NCI-H2171 (cell line): ENCODE measurements at places on chromosomes 16 and 17.

GRCh38 chr17:17685775-17686291, 4.6 kb downstream of the RAI1 start:
- no peak for DNase-seq

- peak; percentile 75 for DNase-seq
Observed at GRCh38 chr16:85124636-85125346, 12.5 kb upstream of the CIBAR2 start.

- DNase-seq = no peak
Observed at GRCh38 chr17:21196126-21196525, 17.8 kb downstream of the TMEM11 start.

GRCh38 chr16:30923554-30924075, at the start of gene FBXL19:
TSS of gene FBXL19 (plus strand) at chr16:30923572. CDS start at chr16:30925755, 2,183 bp downstream.
- peak; percentile 57 for DNase-seq

DNA sequence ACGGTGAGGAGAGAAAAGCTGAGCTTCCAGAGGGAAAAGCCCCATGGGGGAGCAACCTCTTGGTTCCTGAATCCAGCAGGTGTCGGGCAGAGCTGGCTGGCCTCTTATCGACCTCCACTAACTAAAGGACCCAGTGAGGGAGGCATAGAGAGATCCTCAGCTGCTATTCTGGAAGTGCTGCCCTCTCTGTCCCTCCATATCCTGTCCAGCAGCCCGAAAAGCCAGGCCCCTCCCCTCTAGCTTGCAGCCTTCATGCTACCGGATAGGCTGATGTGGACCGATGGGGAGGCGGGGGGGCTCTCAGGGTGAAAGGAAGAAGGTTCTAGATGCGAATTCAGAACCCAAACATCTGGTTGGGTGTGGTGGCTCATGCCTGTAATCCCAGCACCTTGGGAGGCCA, 24.9 kb downstream of the MXRA7 start:
- DNase-seq = no peak

GRCh38 chr17:70037498-70037897, 37.5 kb upstream of the KCNJ16 start:
- DNase-seq = peak; percentile 71

- no peak for DNase-seq
Observed at GRCh38 chr17:7026471-7027115, 3.7 kb downstream of the BCL6B start.

DNA sequence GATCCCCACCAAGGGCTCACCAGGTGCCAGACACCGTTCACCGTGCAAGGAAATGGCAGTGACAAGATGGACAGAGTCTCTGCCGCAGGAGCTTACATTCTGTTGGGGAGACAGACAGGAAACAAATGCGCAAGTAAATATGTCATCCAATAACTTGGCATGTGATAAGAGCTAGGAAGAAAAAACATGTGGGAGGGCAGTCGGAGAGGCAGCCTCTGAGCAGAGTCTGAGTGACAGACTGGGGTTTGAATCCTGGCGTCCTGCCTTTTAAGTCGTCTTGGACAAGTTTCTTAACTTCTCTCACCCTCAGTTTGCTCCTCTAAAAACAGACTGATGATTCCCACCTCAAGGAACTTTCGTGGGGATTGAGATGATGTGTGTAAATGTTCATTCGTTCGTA, 7.2 kb downstream of the SGSM2 start:
- no peak for DNase-seq

- DNase-seq = no peak
Observed at GRCh38 chr17:39999067-39999466, 16.2 kb upstream of the CSF3 start.

DNA sequence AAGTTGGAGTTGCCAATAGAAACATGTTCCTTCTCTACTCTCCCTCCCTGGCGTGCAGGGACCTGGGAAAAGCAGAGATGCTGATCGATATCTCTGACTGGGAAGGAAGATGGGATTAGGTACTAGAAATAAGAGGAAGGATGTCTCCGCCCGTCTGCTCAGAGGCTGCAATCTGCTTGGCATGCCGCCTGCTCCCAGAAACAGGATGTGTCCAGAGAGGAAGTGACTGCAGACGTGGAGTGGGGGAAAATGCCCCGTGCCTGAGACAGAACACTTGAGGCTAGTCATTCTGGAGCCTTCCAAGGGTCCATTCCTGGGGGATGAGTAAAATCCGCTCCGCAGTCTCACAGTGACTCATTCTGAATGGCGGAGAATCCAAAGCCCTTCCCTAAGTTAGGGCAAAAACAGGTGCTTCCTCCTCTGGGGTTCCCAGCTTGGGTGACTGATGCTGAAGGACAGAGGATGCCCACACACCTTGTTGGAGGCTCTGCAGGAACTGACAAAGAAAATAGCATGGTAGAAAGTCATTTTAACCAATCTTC, 45.0 kb upstream of the SMURF2 start:
- no peak for DNase-seq

GRCh38 chr17:30414486-30414885, 35.8 kb downstream of the CPD start:
- no peak for DNase-seq

- DNase-seq = no peak
Observed at GRCh38 chr17:57868910-57869616, 19.2 kb upstream of the MRPS23 start.

DNA sequence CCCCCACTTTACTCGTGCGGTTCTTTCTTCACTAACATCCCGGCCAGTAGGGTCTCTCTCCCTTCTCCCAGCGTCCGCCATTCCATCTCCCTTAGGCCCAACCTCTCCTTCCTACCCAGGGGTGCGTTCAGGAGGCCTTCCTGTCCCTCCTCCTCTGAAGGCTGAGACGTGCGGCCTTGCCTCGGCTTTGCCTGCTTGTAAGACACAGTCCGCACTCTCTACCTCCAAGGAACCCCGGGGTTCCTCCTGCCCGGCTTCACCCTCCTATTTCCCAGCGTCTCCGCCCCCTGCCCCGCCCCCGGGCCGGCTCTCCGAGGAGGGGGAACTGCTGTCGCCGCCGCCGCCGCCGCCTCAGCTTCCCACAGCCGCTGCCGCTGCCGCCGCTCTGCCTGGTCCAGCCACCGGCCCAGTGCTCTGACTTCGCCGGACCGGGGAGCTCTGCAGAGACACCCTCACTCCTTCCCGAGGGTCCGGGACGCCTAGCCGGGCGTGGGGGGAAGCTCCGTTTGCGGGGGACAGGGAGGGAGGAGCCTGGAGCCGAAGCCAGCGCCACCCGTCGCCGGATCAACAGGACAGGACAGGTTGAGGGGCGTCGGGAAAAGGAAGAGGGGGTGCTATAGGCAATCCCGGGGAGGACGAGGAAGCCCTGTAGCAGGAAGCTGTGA, 1.2 kb upstream of the FGF11 start:
- no peak for DNase-seq

- DNase-seq = no peak
Observed at GRCh38 chr16:89552329-89552728, 8.2 kb upstream of the RPL13 start.

DNA sequence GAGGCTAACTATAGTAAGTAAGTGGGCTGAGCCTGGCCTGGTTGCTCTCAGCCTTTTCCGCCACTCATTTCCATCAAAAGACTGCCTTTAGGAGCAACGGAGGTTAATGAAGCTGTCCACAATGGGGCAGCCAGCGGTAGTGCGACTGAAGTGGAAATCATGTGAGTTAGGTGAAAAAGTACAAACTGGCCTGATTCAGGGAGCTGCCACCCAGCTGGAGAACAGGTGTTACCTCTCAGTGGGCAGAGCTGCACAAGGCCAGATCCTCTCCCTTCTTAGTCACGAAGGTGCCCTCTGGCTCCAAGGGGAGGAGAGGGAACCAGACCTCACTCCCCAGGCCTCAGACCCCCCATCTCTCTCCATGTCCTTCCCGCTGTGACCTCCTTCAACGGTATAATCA, 34.4 kb upstream of the CDRT4 start:
- no peak for DNase-seq

- DNase-seq = no peak
Observed at GRCh38 chr16:30604316-30604947, 5.8 kb downstream of the ZNF689 start.

- DNase-seq = peak; percentile 20
Observed at GRCh38 chr16:85712801-85713200, 24.0 kb upstream of the GINS2 start.

DNA sequence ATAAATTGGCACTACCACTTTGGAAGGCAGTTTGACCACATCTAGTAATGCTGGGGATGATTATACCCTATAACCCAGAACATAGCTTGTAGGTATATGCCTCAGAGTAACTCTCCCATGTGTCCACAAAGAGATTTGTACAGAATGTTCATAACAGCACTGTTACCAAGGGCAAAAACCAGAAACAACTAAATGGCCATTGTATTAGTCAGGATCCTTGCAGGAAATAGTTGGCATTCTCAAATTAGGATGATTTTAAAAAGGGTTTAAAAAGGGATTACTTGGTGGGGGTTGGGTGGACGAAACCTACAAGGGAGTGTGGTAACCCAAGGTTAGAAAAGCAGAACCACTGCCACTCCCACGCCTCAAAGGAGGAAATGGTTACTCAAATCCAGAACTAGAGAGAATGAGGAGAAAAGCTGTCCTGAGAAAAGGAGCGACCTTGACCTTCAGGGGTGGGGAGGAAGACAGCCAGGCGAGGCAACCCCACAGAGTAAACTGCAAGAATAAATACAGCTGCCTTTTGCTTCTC, 2.1 kb downstream of the CPPED1 start:
- DNase-seq = no peak

DNA sequence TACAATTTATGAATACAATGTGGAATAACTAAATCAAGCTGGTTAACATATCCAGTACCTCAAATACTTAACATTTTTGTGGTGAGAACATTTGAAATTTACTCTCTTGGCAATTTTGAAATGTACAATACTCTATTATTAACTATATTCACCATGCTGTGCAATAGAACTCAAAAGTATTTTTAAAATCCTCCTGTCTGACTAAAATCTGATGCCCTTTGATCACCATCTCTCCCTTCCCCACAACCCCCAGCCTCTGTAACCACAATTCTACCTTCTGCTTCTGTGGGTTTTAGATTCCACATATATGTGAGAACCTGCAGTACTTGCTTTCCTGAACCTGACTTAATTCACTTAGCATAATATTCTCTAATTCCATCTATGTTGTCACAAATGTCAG, 71.6 kb upstream of the ALOX12 start:
- DNase-seq = no peak

DNA sequence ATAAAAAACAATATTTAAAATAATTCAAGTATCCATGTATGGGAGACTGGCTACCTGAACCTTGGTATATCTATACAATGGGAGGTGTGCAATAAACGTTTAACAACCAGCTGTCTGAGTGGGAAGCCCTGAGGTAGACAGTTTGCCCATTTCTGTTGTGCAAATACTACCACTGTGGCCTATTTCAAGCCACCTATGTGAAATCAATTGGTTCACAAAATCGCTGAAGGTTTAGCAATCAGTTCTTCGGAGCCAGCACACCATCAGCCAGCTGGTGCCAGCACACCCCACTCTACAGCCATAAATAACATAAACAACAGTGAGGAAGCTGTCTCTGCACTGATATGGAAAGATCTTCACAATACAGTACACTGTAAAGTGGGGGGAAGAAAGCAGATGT, 46.7 kb upstream of the KDM8 start:
- no peak for DNase-seq

DNA sequence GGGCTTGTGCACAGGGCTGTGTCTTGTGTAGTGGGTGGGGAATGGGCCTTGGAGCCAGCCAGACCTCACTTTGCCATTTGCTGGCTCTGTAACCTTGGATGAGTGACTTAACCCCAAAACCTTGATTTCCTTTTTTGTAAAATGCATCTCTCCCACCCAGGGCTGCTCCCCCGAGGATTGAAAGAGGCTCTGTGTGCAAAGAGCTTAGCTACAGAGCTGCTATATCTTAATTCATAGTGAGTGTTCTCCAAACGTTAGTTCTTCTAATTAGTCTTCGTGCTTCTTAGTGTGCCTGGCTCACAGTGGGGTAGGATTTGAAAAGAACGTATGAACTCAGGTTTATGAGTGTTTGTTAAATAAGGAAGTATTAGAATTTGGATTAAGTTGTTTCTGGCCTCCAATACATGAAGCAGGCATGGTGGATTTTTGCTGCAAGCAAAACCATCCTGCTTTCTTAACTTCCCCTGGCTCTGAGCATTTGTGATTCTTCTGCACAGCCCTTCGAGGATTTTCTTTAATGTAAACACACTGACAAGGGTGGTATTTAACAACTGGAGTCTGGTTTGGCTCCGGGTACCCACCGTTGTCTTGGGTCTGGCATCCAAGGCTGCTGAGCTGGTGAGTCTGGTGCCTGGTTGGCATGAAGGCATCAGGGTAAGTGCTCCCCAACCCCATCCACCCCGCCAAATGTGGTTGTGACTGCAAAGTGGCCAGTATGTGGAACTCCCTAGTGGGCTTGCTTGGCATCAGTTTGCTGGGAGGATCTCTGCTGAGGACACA, 29.7 kb downstream of the KSR1 start:
- DNase-seq = no peak

DNA sequence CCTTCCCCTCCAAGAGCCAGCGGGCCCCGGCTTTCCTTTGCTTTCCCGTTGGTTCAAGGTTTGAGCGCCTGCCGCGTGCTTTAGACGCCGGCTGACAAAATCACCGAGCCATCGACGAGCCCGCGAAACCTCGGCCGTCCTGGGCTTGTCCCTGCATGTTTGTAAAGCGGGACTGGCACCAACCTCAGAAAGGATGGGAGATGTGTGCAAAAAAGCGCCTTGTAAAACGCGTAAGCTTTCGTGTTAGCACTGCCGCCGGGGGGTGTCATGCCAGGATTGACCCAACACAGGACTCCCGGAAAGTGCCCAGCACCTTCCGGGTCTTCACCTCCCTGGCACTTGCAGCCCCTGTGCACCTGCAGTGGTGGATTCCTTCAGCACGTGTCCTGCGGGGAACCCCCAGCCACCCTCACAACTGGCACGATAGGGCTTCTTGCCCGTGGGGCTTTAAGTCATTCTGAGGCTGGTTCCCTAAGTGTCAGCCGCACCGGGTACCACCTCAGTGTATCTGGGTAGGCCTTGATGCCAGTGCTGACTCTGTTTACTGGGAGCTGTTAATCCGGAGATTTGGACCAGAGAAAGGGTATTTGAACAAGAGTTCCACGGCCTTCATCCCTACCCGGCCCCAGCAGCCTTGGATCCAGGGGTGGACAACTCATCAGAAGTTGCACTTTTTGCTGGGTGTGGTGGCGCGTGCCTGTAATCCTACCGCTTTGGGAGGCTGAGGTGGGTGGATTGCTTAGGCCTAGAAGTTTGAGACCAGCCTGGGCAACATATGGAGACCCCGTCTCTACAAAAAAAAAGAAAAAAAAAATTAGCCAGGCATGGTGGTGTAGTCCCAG, 817 bp downstream of the NDUFAF8 start:
- DNase-seq = no peak

DNA sequence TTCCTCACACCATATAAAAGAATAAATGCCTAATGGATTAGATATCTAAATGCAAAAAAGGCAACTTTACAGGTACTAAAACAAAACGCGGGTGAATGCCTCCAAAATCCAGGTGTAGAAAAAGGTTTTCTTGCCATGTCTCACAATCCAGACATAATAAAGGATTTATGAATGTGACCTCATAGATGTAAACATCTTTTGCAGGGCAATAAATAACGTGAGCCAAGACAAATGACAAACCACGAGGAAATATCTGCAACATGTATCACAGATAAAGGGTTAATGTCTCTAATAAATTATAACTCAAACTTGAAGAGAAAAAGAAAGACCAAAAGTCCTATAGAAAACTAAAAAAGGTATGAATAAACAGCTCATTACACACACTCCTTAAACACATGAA, 180.7 kb downstream of the PARN start:
- no peak for DNase-seq
